ENCODE measurements at places on chromosomes 4 and X.
A peak's percentile ranks its signal among the peaks of the same experiment; 100 is the strongest.

DNA sequence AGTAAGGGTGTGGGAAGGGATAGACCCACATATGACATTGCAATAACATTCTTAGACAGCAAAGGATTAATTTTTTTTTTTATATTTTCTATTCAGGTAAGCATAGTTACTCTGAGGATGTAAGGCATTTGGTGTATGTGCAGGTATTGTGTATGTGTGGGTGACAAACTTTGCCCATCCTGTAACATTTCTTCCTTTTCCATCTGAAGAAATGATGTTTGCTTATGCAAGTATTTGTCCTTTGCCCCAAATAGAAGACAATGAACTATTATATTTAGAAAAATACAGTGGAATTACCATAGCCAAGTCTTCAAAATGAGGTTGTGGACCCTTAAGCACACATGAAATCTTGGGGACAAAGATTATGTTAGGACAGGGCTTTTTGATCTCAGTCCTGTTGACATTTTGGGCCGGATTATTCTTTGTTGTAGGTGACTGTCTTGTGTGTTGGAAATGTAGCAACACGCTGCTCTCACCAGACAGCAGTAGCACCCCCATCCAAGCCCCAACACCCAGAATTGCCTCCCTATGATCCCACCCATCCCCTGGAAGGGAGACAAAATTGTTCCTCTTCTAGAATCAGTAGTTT is 1244.7 kb downstream of the STIM2 start:
- no peak for DNase-seq

DNA sequence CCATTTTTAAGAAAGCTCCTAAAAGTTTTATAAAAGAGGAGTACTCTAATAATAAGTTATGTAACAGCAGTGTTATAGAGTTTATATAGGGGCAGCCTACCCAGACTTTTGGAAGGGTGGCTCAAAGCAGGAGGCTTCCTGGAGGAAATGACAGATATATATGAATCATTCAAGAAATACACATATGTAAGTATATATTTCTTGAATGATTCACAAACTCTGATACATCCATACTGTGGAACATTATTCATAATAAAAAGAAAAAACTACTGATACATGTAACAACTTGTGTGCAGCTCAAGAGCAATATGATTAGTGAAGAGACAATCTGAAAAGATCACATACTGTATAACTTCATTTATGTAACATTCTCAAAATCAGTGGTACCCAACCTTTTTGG is 166.2 kb downstream of the WDFY3 start:
- DNase-seq: no peak

- no peak for DNase-seq
These were observed 61.4 kb upstream of the PACRGL start for GRCh38 chr4:20638825-20639224.

- DNase-seq: no peak
These were observed 31.0 kb downstream of the NSG1 start for GRCh38 chr4:4417886-4418285.

DNA sequence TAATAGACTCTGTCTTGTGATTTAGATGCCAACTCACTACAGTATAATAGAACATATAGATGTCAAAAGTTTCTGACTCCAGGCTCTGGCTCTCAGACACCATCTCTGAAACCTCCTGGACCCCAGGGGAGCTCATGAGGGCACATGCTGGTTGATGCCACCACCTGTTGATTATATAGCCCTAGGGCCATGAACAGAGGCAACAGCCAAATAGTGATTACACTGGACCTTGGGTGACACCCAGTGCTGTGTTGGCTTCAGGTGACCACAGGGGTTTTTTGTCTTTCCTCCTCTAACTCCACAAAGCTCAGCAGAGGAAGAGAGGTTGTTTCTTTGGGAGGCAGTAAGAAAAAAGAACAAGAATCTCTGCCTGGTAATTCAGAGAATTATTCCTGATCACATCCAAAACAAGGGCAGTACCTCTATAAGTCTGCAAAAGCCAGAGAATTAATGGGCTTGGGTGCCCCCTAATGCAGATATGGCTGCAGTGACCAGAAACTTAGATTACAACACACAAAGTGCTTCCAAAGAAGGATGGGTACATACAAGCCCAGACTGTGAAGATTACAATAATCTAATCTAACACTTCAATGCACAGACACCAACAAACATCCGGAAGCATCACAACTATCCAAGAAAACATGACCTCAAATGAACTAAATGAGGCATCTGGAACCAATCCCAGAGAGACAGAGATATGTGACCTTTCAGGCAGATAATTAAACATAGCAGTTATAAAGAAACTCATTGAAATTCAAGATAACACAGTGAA is 1920.6 kb downstream of the ARAP2 start:
- no peak for DNase-seq

- no peak for DNase-seq
These were observed 89.7 kb downstream of the EPHA5 start for GRCh38 chr4:65580551-65580950.

DNA sequence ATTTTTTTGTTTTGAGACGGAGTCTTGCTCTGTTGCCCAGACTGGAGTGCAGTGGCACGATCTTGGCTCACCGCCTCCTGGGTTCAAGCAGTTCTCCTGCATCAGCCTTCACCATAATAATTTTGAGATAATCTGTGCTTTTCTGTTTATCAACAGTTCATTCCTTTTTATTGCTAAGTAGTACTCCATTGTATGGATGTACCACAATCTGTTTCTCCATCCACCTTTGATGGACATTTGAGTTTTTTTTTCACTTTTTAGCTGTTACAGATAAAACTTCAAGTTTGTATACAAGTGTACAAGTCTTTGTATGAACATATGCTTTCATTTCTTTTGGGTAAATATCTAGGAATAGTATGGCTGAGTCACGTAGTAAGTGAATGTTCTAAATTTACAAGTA is 9.0 kb downstream of the FUNDC2 start:
- DNase-seq: no peak

DNA sequence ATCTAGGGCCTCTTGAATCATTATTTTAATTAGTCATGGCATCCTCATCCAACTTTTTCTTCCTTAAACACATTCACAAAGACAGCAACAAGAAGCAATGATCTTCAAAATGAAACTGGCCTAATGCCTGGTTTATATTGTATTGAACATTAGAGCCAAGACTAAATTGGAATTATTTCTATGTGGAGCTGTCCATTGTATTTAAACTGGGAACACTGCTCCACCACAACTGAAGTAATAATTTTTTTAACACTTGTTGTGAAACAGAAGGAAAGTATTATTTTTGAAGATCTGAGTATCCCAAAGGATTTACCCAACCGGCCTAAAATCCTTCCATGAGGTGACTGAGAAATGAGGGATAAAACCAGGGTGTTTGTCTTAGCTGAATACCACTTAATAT is 6.9 kb downstream of the GABRB1 start:
- DNase-seq: no peak

DNA sequence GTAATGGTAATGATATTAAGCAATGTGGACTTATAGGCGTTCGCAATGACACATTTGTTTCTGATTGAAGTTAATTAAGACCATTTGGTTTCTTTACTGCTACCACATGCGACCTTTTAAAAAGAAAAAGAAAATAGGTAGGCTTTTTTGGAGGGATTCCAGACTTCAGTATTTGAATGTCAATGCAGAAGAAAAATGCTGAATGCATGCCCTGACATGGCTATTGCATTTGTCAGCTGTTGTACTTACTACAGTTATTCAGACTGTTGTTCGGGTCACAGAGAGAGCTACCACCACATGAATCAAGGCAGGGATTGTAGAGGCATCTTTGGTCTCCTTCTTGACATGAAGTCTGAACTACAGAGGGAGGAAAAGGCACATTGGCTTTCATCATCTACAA is 163.7 kb downstream of the CORIN start:
- no peak for DNase-seq

- no peak for DNase-seq
These were observed 43.8 kb upstream of the GPR173 start for GRCh38 chrX:53004811-53005210.

- DNase-seq: peak; percentile 5
These were observed 153.6 kb upstream of the INTU start for GRCh38 chr4:127479031-127479622.

DNA sequence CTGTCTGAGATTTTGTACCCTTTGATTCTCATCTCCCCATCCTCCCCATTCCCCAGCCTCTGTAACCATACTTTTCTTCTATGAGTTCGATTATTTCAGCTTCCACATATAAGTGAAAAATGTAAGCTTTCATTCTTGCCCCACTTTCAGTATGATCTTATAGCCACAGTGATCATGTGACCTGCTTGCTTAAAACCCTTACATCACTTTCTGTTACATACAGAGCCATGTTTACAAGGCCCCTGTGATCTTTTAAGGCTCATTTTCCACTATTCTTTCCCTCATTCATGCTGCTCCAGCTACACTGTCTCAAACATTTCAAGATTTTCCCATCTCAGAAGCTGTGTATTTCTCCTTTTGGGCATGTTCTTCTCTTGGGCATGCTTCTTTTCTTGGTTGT is 147.7 kb downstream of the DCK start:
- DNase-seq: no peak

GRCh38 chrX:9357518-9358114 is 107.2 kb upstream of the TBL1X start:
- no peak for DNase-seq

- DNase-seq: no peak
These were observed 110.5 kb upstream of the ENPP6 start for GRCh38 chr4:184328022-184328736.

DNA sequence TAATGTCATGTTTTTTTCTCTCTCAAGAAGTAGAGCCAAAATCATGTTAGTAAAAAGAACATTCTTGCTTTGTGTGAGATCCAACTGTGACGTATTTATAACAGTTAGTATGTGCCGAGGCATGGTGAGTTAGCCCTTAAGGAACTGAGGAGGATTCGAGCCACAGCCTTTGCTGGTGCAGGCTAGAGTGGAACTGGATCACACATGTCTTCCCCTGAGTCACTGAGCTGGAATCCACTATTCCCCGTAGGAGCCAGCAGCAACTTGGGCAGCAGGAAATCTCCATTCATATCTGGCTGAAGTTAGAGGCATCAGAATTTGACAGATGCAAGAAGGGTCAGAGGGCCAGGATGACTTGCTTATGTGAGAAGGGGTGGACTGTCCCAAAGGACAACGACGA is 144.6 kb upstream of the KIT start:
- no peak for DNase-seq

DNA sequence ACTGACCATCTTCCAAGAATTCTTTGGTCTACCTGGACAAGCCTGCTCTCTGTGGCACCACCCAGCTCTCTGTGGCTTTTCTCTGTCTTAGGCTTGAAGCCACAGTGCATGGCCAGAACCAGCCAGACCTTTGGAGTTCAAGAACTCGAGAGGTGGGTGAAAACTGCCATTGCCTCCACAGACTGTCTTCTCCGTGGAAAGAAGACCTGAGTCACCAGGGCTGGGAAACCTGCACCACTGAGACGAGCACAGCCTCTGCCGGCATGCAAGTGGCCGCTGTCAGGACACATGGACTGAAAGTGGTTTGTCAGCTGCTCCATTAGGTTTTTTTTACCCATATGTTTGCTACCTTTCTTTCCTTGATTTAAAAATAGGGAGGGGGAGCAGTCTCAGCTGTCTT is 74.5 kb downstream of the MGST2 start:
- DNase-seq: no peak

DNA sequence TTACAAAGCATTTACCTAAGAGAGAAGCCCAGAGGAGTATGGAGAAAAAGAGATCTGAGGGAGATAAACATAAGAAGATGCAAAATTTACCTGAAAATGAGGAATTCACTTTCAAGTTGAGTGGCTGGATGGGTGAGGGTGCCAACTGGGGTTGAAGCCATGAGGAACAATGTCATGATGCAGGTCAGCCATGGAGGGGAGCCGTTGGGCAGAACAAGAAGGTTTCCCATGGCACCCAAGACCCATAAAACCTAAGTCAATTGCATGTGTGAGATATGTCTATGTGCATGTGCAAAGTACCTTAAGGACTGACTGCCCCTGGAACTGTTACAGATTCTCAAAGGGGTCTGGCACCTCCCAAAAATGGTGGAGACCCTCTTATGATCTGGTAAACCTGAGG is 46.6 kb upstream of the PRRG1 start:
- no peak for DNase-seq

- no peak for DNase-seq
These were observed 71.3 kb downstream of the SLC9A7 start for GRCh38 chrX:46687619-46688018.

DNA sequence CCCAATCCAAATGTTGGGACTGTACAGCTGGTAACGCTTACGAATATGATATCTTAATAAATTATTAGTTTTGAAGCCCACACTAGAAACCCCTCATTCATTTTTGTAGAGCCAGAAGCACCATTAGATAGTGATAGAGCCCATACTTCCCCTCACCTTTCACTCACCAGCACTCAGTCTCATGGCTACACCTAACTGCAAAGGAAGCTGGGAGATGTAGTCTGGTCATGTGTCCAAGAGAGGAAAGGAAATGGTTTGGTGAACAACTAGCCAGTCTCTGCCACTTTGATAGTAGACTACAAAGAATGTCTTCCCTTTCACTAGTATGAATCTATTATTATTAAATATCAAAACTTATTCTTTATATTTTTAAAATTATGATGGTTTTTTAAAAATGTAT is 77.1 kb upstream of the EGFL6 start:
- no peak for DNase-seq

DNA sequence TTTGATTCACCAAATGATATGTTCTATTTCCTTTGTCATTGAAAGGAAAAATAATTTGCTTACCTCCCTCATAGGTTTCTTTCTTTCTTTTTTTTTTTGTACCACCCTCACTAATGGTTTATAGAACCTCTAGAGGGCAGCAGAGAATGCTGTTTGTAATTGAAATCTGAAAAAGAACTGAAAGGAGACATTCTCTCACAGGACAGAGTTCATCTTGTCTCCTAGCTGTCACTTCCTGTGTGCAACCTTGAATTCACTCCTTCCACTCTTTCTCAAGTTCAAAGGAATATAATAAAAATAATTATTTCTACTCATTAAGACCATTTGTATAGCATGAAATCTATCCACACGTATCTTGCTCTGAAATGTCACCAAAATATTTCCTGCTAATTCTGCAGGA is 51.0 kb downstream of the GUCY1B1 start:
- DNase-seq: peak; percentile 60

DNA sequence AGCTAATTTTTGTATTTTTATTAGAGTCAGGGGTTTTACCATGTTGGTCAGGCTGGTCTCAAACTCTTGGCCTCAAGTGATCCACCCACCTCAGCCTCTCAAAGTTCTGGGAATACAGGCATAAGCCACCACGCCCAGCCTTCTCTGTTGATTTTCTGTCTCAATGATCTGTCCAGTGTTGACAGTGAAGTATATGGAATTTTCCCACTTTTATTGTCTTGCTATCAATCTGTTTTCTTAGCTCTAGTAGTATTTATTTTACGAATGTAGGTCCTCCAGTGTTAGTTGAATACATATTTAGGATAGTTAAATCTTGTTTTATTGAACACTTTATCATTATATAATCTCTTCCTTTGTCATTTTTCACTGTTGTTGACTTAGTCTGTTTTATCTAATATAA is 1603.9 kb downstream of the ADGRL3 start:
- DNase-seq: no peak

GRCh38 chr4:101141855-101142254 is 205.5 kb downstream of the PPP3CA start:
- no peak for DNase-seq

All from hippocampal formation (tissue), 2 donors.